ENCODE measurements at places on chromosomes 6 and 20.

GRCh38 chr6:41814629-41815028 lies 27.1 kb downstream of the TOMM6 start:
- no peak overlapping the region for H3K27ac ChIP-seq
- no peaks in the 10 kb centered on the region for H3K36me3 ChIP-seq
- no peaks in the 10 kb centered on the region for H3K27me3 ChIP-seq

- H3K36me3 ChIP-seq: peaks cover 49% of the 10 kb centered on the region
- no peak overlapping the region for H3K4me3 ChIP-seq
- DNase-seq: no peak
- no peaks in the 10 kb centered on the region for H3K27me3 ChIP-seq
These were observed 95.9 kb downstream of the B3GAT2 start for GRCh38 chr6:70860920-70861319.

- no peaks in the 10 kb centered on the region for H3K27me3 ChIP-seq
- no peak overlapping the region for H3K4me3 ChIP-seq
- no peak for DNase-seq
- H3K4me1 ChIP-seq: peaks cover 2% of the 10 kb centered on the region
These were observed 23.5 kb downstream of the DHX35 start for GRCh38 chr20:38985603-38986170.

- DNase-seq: no peak
- H3K4me3 ChIP-seq: no peak overlapping the region
- no peaks in the 10 kb centered on the region for H3K27me3 ChIP-seq
These were observed 131.0 kb downstream of the ZMYND8 start for GRCh38 chr20:47225458-47225857.

GRCh38 chr6:117518870-117519269 lies 36.4 kb downstream of the DCBLD1 start:
- no peak overlapping the region for H3K27ac ChIP-seq
- H3K4me3 ChIP-seq: no peak overlapping the region
- no peaks in the 10 kb centered on the region for H3K4me1 ChIP-seq
- H3K36me3 ChIP-seq: no peaks in the 10 kb centered on the region
- DNase-seq: no peak

DNA sequence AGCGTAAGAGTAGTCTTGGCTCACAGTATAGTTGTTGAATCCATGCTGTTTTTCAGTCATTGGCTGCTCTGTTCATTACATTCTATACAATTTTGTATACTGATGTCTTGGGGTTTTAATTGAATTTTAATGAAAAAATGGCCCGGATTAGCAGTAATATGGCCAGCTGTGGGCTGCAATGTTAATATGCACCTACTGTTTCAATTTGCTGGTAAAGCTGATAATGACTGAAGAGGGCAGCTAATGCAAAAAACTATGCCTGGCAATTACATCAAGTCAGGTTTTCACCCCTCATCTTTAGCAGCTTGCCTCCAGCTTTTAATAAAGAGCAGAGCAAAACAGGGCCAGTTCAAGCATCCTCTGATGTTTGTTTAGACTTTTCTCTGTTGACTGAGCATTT lies 394.5 kb downstream of the PLCB1 start:
- H3K27me3 ChIP-seq: no peaks in the 10 kb centered on the region
- no peak for DNase-seq
- peaks cover 3% of the 10 kb centered on the region for H3K4me1 ChIP-seq

GRCh38 chr6:5295623-5296022 lies 34.3 kb downstream of the FARS2 start:
- DNase-seq: no peak
- H3K36me3 ChIP-seq: no peaks in the 10 kb centered on the region
- H3K4me3 ChIP-seq: no peak overlapping the region
- peaks cover 26% of the 10 kb centered on the region for H3K4me1 ChIP-seq
- H3K27ac ChIP-seq: no peak overlapping the region

DNA sequence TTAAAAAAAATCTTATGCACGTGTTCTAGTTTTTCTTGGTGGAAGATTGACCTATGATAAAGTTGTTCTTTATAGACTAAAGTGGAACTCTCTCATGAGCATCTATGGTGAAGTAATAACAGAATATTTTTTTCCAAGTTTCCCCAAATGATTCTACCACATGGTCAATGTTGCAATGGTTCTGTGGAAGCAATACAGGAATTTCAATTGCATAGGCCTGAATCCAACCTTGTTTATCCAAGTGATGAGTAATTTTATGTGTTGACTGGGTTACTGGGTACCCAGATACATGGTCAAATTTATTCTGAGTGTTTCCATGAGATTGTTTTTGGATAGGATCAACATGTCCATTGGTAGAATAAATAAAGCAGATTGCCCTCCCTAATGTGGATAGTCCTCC lies 581.5 kb downstream of the MMUT start:
- no peaks in the 10 kb centered on the region for H3K36me3 ChIP-seq
- no peaks in the 10 kb centered on the region for H3K27me3 ChIP-seq
- H3K27ac ChIP-seq: no peak overlapping the region

GRCh38 chr6:34005901-34006531 lies 139.9 kb downstream of the GRM4 start:
- peaks cover 11% of the 10 kb centered on the region for H3K27me3 ChIP-seq
- no peaks in the 10 kb centered on the region for H3K4me1 ChIP-seq
- no peaks in the 10 kb centered on the region for H3K36me3 ChIP-seq

Data from naive thymus-derived CD8-positive, alpha-beta T cell (primary cell).